ENCODE measurements at places on chromosomes 7 and 10.
A peak's percentile ranks its signal among the peaks of the same experiment; 100 is the strongest.

- no peak for DNase-seq
Observed at GRCh38 chr7:11153694-11154093, 180.0 kb downstream of the PHF14 start.

DNA sequence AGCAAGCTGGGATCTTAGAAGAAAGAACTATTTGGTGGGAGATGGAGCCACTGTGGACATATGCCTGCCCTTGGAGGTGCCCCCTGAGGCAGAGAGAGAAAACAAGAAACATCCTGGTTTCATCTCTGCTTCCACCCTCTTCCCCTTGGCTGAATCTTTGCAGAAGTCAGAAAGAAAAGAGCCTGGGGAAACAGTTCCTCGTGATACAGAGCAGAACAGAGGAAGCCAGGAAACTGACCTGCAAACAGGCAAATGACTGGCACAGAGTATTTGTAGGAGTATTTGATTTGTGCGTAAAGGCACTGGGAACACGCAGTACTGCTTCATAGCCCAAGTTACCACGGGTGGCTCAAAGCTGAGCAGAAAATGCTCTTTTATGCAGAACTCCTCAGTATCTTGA lies 7.0 kb upstream of the KEL start:
- DNase-seq: no peak

- DNase-seq: peak; percentile 14
Observed at GRCh38 chr10:72834183-72834825, 59.2 kb upstream of the OIT3 start.

GRCh38 chr7:55310287-55311025 lies 54.7 kb upstream of the LANCL2 start:
- DNase-seq: no peak

- DNase-seq: no peak
Observed at GRCh38 chr10:68137171-68137570, 27.9 kb downstream of the MYPN start.

- DNase-seq: no peak
Observed at GRCh38 chr7:28144266-28144665, 36.3 kb downstream of the JAZF1 start.

DNA sequence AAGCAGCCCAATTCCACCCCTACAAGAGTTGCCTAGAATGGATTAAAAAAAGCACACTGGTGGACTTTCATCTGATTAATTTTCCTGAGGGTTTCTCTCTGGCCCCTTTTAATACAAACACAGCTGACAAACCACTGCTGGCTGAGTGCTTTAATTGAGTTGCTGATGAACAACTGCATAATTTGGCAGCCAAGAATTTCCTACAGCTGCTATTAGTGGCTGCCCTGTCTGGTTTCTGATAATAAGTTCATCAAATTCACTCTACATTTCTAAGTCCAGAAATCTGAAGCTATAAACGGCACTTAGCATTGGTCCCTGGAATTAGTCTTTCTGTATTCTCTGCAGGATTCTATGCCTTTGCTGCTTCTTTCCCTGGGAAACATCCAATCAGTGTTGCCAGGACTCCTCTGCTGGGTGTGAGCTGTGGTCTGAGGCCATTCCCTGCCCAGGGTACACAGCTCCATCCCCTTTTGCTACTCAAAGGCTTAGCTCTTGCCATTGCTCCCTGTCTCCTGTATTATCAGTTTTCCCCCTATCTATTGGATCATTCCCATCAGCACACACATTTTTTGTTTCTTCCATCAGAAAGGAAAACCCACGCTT lies 110.6 kb downstream of the LSM5 start:
- no peak for DNase-seq

- no peak for DNase-seq
Observed at GRCh38 chr7:124086843-124087242, 54.0 kb upstream of the TMEM229A start.

GRCh38 chr7:12646139-12646538 lies 41.3 kb upstream of the ARL4A start:
- DNase-seq: no peak

GRCh38 chr10:62463364-62463763 lies 89.2 kb downstream of the ZNF365 start:
- no peak for DNase-seq

GRCh38 chr7:52525772-52526341 lies 509.6 kb upstream of the POM121L12 start:
- no peak for DNase-seq

GRCh38 chr10:92538231-92538958 lies 35.5 kb downstream of the IDE start:
- no peak for DNase-seq

- no peak for DNase-seq
Observed at GRCh38 chr10:22624287-22624738, 90.1 kb downstream of the PIP4K2A start.

- no peak for DNase-seq
Observed at GRCh38 chr10:59926086-59926485, 19.7 kb upstream of the CCDC6 start.

DNA sequence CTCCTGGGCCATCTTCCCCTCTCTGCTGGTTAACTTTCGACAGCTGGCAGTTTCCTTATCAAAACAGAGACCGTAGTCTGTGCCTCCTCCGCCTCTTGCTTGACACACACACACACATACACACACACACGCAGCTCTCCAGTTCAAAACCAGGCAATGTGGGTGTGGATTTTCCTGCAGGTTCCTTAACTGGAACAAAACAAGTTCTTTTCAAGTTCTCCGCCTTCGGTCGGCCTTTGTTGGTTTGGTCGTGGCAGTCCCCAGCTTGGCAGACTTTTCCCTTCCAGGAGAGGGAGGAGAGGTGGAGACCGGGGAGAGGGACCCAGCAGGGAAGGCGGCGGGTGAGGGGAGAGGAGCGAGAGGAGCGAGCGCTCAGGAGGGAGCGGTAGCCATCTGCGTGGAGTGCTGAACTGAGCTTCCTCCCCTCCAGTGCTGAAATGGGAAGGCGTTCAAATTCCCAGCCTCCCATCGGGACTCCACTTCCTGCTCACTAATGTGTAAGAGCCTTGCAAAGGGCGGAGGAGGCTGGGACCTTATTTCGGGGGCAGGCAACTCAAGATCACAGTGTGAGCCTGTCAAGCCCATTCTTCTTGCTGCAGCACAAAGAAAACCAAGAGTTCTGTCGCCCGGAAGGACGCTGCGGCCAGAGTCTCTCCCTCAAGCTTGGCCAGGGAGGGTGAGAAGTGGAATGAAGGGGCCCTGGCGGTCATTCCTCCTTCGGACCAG lies 120.6 kb downstream of the PRPF18 start:
- no peak for DNase-seq

DNA sequence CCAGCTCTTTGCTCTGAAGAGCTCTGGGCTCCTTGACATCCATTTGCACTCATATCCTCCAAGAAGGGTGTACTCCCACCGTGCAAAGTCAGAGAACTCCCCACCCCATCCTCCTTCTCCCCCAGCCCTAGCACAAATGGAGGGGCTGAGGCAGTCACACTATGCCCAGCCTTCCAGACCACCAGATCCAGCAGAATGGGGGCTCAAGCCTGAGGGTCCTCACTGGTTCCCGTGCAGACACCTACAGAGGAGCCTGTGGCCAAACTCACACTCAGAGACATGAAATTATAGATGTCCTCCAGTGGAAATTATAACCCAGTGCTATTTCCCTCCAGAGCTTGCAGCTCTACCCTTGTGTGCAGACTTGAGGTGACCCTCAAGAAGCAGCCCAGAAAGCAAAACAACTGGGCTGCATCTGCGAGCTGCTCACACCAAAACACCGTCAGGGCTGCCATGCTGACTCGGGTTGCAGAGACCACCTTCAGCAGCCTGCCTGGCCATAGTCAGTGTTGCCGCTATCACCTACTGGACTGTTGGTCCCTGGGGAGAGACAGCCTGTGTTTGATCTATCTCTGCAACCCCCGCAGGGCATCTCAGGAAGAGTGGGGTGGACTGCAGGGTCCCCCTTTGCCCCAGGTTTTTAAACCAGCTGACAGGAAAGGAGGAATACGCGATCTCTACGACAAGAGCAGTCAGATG lies 7.4 kb downstream of the ZNF488 start:
- no peak for DNase-seq

- DNase-seq: no peak
Observed at GRCh38 chr7:37510043-37510634, 61.5 kb upstream of the ELMO1 start.

DNA sequence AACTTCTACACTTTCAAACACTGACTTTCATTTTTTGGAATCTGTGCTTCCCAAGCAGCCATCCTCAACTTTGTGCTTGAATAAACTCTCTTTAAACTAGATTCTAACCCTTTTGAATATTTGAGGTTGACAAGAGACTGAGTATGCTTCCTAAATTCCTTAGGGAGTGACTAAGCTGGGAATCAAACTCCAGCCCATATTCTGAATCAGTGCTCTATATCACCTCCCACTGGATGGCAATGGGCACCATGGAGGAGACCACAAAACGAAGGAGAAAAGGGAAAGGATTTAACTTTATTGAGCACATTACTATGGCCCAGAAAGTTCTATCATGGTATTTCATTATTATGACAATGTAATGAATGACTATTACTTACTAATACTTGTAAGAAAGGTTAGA lies 17.2 kb upstream of the SLC26A4 start:
- no peak for DNase-seq

DNA sequence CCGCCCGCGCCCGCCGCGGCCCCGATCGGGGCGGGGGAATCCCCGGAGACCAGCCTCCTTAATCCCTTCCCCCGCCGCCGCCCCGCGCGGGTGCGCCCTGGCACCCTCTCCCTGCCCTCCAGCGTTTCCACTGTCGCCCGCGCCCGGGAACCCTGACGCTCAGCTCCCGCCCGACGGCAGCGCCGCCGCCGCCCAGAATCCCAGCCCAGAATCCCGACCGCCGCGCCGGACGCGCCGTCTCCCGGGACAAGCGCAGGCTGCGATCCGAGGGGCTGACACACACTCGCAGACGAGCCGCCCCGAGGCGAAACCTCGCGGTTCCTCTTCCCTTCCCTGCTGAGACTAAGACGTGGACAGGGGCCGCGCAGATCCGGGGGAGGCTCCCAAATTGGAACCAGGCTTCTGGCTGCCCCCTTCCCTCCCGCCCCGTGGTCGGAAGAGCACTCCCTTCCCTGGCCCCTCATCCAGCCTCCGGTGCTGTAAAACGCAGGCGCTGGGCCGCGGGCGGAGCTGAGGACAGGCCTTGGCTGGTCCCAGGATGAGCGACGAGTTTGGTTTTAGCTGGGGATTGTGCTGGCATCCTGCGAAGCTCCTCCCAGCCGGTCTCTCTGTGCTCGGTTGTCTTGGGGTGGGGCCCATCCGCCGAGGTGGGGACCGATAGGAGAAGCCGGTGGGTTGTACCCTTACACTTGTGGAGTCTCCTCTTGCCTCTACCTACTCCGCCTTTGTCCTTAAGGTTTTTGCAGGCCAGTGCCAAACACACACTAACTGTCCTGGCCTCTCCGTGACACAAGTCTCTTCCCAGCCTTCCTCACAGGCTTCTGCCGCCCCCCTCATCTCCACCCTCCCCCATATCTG lies 1.1 kb downstream of the MARVELD1 start:
- DNase-seq: peak; percentile 16

- no peak for DNase-seq
Observed at GRCh38 chr7:103292122-103292521, 5.1 kb upstream of the PMPCB start.

- DNase-seq: no peak
Observed at GRCh38 chr10:3902054-3902808, 117.2 kb upstream of the KLF6 start.

DNA sequence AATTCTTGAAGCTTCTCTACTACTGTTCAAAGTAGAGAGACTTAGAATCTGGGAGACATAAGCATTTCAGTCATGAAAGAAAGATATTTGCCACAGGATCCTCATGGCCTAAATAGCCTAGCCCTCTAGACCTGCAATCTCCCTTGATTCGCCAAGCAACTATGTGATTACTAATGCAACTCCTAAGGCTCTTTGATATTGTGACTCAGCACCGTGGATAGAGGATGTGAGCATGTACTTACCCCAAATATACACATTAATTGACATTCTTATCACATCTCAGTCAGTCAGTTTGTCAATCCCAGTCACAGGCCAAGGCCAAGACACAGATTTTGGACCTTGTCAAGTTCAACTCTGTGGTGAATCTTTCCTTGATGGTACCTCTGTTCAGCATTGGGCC lies 42.6 kb downstream of the GPR37 start:
- no peak for DNase-seq

DNA sequence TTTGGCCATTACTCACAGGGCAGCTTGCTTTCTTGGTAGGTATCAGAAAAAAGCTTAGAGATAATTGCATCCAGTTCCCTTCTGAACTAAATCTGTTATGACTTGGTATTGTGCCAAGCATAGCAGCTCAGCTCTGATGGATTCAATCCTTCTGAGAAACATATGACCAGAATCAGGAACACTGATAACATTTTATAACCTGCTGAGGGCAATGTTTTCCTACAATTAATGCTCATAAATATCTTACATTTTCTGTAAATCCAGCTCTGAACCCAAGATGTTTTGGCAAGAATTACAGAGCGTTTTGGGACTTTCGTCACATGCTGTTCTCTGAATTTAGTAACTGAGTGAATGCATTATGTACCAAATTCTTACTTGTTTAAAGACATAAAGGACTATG lies 167.8 kb downstream of the KIF20B start:
- DNase-seq: no peak

- no peak for DNase-seq
Observed at GRCh38 chr7:138449580-138449979, 10.5 kb upstream of the TRIM24 start.

DNA sequence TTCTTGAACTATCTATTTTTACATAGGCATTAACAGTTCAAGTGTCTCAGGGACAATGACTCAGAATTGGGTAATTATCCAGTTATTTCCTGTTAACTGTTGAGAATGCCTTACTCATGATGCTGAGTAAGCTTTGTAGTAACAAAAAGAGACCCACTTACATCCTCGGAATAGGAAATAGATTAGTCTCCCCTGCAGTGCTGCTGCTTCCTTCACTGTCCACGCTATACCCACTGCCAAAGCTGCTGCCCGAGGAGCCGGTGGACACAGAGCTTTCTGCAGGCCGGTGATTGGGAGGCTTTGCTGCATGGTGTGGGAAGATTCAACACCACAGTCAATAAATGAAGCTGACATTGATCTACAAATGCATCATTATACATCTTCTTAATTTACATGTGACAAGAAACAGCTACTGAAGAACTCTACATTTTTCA lies 357.1 kb downstream of the PCLO start:
- DNase-seq: no peak

- no peak for DNase-seq
Observed at GRCh38 chr7:138396251-138397070, 63.6 kb upstream of the TRIM24 start.

- DNase-seq: no peak
Observed at GRCh38 chr7:105985229-105985628, 22.2 kb downstream of the CDHR3 start.

DNA sequence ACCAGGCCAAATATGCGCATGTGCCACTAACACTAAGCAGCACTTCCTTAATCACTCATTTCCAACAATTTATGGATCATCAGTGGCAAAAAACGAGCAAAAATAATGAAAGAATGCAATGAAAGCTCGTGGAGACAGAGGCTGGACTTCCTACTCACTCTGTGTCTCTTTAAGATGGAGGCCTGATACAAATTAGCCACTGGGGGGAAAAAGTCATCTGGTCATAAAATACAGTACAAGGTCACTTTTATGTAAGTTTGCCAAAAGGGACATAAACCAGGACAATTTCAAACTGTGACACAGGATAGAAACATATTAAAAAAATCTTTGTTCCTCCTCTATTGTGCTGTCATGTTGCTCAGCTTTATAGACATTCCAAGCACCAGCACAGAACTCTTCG lies 101.7 kb downstream of the LMBR1 start:
- no peak for DNase-seq

- no peak for DNase-seq
Observed at GRCh38 chr10:79081353-79082034, 12.7 kb downstream of the ZMIZ1 start.
